ENCODE measurements at places on chromosomes 3 and 15.

DNA sequence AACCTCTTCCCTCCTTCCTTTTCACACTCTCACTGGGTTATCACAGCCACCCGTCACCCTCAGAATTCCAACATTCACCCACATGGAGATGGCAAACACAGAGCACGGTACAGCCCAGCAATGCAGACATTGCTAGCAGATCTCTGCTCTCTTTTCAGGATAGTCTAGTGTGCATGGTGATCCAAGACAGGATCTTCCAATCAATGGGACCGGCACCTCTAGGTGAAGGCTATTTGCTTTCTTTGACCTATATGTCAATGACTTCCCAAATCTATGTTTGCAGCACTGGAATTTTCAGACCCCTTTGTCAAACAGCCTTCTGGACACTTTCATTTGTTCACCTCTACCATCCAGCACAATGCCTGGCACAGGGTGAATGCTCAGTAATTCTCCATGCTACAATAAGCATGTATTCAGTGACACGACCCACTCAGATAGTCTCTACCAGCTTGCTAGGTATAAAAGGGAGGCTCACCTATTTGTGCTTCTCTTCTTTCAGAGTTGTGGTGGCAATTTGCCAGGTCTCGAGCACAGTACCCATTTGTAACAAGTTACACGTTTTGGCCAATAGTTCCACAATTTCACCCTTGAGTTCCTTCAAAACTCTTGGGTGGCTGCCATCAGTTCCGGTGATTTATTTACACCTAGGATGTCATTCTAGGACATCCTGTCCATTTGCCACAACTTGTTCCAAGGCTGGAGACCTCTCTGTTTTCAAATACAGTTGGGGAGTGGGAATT, 279.1 kb upstream of the ICE2 start:
- no peak for DNase-seq

- no peak for DNase-seq
Measured at GRCh38 chr3:182843478-182843877, 50.2 kb downstream of the ATP11B start.

GRCh38 chr3:129718201-129718600, 111.7 kb upstream of the PLXND1 start:
- no peak for DNase-seq

GRCh38 chr3:139764069-139764905, 86.5 kb upstream of the NMNAT3 start:
- DNase-seq = no peak

DNA sequence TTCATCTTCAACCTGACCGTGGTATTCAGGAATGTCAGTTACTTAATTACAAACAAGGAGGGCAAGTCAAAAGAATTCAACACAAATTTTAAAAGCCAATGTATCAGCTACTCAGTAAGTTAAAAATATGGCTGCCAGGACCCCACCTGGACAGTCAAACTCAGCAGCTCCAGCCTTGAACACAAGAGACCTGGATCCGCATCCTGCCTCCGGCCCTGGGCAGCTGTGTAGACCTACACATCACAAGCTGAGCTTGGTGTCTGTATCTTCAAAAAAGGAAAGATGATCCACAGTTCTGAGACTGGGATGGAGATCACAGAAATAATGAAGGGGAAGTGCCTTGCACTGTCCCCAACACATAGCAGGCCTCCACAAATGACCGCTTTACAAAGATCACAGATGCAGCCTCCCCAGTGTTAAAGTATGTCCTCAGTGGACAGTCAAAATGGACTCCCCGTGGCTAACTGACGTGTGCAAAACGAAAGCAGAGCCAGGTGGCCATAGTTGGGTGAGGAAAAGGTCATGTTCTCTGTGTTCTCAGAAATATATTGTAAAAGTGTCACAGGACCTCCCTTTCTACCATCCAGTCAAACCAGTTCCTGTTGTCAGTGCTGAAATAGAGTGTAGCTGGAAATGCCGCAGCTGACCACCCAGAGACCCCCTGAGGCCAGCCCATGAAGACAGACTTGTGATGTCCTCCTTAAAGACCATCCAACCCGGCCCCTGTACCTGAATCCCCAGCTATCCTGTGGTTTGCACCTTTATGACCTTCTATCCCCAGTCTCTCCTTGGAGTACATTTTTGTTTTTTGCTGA, 168.5 kb upstream of the NSMCE3 start:
- no peak for DNase-seq

GRCh38 chr15:55740981-55741832, 1.7 kb downstream of the PRTG start:
- DNase-seq = no peak

- no peak for DNase-seq
Measured at GRCh38 chr15:86701611-86701963, 621.9 kb downstream of the AGBL1 start.

DNA sequence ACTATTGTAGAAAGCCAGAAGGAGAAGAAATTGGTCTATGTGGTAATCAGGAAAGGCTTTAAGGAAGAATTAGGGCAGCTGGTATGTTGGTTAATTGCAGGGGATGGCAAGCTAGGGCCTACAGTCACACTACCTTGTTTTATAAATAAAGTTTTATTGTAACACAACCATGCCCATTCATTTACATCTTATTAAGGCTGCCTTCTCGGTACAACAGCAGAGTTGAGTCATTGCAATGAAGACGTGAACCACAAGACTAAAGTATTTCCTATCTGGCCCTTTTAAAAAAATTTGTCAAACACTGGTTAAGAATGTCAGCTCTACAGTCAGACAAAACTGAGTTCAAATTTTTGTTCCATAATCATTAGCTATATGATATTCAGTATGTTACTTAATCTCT, 8.3 kb downstream of the SERPINI1 start:
- DNase-seq = no peak

GRCh38 chr15:69809421-69809820, 288.3 kb downstream of the TLE3 start:
- DNase-seq = no peak

Measured in occipital lobe (tissue), 3 donors.